Neural crest cell (in vitro differentiated cells): ENCODE measurements at places on chromosomes 1 and 21. TPM values are rescaled to one million over a fixed set of nuclear protein-coding genes. Genes with fewer than 3 reads are reported as not detected.

NPHS2 gene
- not detected in 2 replicates for total RNA-seq

HCRTR1 gene
- total RNA-seq: 0.23 TPM in 1 of 2 replicates, not detected in the other

FCRL3 gene
- not detected in 2 replicates for total RNA-seq

LCE1D gene
- total RNA-seq: not detected in 2 replicates

AQP10 gene
- total RNA-seq: not detected in 2 replicates

S100A5 gene
- not detected in 2 replicates for total RNA-seq

TTC39A gene
- 1.6 and 1.7 TPM in 2 replicates for total RNA-seq

CD1D gene
- total RNA-seq: not detected in 2 replicates

DHRS3 gene
- 0.91 and 1.8 TPM in 2 replicates for total RNA-seq

CRP gene
- total RNA-seq: not detected in 2 replicates

SPRR1B gene
- total RNA-seq: not detected in 2 replicates

CD1B gene
- not detected in 2 replicates for total RNA-seq

TAF1A gene
- total RNA-seq: 19.7 and 22.7 TPM in 2 replicates

CDK18 gene
- total RNA-seq: 26.4 and 30.8 TPM in 2 replicates

CIART gene
- 3.7 and 5.0 TPM in 2 replicates for total RNA-seq

SERINC2 gene
- 20.4 and 21.4 TPM in 2 replicates for total RNA-seq

C1orf210 gene
- not detected in 2 replicates for total RNA-seq

SYTL1 gene
- 0.72 and 1.4 TPM in 2 replicates for total RNA-seq

FAM229A gene
- total RNA-seq: 7.1 and 7.7 TPM in 2 replicates

KCNE2 gene
- 0.39 and 0.61 TPM in 2 replicates for total RNA-seq

CFAP45 gene
- total RNA-seq: not detected in 2 replicates
